Fibroblast of skin of right quadriceps (primary cell): ENCODE measurements at places on chromosomes 4 and X.

DNA sequence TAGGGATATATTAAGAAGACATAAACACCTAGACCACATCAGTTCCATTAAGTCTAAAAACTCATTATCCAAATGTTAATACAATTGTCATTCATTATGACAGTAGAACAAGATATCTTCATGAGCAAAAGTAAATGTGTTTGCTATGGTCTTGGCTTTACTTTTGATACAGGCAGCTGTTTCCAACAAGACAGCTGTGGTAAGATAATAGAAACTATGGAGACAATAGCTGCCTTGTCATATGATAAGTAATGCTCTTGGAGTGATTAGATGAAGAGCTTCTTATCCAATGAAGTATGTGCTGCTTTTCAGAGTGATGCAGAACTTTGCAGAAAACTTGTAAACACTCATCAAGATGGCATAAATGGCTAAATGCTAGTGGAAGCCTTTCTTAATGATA, 1066.0 kb downstream of the FSTL5 start:
- DNase-seq = no peak

DNA sequence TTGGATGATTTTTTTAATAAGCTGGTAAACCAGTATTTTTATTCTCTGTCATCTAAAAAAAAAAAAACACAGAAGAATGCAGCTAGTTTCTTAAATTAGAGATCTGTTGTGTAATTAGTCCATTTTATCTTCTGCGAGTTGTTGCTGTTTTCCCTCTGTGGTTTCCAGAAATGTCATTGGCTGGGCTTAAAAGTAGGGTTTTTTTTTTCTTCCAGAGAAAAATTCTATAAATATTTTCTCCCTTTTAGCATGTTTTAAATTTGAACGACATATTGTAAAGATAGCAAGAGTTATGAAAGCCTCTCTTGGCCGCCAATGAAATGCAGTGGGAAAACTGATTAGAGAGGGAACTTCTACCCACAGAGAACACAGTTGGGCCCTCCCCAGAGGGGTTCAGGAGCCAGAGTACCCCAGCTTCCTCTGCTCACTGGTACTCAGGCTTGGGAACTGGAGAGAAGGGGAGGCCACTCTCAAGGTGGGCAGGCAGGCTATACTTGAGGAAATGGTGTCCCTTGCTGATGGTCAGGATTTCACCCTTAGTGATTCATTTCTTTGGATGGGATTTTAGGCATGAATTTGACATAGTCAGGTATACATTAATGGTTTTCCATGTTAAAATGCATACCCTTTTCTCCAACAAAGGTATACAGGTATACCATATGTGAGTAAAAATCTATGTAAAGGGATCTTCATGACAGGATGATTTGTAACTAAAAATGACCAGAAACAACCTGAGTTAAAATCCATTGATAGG, 166.1 kb downstream of the BCOR start:
- peak; percentile 33 for DNase-seq

DNA sequence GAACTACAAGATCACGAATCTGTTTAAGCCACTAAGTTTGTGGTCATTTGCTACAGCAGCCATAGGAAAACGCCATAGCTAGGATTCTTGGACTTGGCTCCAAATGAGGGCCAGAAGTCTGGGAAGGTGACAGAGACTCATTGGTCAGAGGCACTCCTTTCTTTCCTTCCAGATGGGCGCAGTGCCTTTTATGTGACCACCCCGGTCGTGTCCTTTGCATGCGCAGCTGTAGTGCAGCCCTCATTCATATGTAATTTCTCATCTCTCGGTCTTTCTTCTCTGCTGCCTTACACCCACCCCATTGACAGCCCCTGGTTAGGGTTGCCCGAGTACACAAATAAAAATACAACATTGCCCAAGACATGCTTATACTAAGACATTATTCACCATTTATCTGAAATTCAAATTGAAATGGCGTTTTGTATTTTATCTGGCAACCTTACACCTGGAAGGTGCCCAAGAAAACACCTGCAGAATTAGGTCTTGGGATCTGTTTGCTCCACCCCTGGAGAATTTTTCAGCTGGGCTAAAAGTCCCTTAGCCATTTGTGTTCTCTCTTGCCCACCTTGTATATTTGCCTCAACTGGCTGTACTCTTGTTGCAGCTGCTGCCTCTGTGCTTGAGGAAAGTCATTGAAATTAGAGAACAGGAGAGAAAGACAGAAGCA, 21.9 kb downstream of the CCKAR start:
- no peak for DNase-seq

GRCh38 chr4:173998471-173999144, 284.9 kb downstream of the FBXO8 start:
- DNase-seq = no peak

DNA sequence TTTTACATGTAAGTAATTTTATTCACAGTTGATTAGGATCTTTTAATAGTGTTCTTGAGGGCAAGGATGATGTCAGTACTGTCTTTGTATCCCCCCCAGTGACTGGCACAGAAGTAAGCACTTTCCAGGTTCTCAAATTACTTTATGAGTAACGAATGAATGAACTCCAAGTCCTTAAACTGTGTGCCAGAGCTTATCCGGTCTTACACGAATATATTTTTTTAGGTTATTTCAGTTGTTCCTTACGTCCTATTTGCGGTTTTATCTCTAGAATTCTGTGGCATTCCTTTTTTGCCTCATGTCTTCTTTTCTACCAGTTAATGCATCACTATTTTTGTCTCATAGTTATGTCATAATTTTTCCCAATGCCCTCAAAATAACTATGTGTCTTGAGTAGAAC, 106.9 kb upstream of the MID1IP1 start:
- DNase-seq = no peak

- peak; percentile 33 for DNase-seq
Observed at GRCh38 chrX:77668391-77669237, 117.4 kb downstream of the ATRX start.

DNA sequence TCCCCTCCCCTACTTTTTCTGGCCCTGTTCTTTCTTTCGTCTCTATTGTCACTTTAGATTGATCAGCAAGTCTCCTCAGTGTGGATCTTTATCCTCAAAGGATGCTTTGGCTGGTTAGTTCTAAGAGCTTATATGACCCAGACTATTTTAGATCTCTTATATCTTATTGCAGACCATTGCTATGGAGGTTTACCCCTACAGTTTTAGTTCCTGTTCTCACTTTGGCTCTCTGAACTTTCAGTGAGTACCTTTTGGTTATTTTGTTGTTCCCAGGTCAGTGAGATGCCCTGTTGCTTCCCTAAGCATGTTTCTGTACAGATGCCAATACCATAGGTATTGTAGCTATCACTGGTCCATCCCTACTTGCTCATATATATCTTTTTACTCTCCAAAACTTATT, 24.0 kb upstream of the MED14 start:
- DNase-seq = no peak

DNA sequence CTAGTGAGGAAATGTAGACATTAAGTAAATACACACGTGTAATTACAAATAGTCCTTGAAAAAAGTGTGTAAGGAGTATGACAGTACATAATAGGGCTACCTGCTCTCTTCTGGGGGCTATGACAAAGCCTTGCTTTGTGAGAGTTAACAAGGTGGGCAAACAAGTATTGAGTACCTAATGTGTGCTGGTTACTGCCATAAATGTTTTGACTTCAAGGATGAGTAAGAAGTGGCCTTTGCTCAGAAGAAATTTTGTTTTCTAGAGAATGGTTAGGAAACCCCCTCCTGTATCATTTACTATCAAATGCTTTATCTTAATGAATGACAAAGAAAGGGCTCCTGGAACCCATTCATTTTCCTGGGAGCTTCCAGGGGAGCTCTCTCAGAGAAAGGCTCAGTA, 167.0 kb upstream of the CASK start:
- DNase-seq = no peak

DNA sequence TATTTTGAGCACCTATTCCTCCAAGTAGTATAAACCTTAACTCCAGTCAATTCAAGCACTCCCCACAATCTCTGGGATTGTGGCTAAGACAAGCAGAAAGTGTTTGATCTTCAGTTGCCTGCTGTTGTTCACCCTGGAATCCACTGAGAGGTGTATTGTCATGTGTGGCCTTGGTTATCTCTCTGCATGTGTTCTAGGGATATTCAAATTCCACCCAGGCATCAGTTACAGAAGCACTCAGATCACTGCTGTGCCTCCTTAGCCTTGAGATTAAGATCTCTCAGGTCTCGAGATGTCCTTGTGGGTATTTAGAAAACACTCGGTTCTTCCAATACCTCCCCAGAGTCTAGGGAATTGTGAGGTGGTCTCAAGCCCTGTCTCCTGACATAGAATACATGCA, 213.3 kb downstream of the SMARCA1 start:
- no peak for DNase-seq

DNA sequence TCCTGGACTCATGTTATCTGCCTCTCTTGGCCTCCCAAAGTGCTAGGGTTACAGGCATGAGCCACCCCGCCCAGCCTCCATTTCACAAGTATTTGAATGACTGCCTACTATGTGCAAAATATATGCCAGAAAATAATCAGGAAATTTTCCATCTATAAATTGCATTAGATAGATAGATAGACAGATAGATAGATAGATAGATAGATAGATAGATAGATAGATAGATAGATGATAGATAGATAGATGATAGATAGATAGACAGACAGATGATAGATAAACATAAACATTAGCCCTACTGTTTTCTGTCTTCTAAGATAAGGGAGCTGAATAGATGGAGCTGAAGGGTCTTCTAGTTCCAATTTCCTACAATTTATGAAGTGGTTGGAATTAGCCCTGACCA, 87.4 kb upstream of the TRIM2 start:
- no peak for DNase-seq

GRCh38 chrX:40340116-40340515, 240.7 kb upstream of the ATP6AP2 start:
- no peak for DNase-seq

GRCh38 chr4:1612278-1613098, 71.6 kb downstream of the FAM53A start:
- DNase-seq = no peak

DNA sequence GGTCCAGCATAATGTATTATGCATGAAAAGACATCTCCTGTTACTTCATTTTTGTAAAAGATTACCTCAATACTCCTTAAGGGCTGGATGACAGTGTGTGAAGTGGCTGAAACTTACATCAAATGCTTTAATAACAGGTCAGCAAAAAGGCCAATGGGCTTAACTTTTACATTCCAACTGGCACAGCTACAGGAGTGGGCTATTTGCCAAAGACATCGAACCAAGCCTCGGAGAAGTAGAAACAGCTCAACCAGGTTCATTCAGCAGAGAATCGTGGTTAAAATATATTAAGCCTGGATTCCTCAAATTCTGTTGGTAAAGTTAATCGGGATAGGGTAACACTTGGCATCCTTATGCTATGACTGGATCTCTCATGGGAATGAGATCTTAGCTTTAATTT, 639.7 kb downstream of the TRIML1 start:
- DNase-seq = peak; percentile 92

DNA sequence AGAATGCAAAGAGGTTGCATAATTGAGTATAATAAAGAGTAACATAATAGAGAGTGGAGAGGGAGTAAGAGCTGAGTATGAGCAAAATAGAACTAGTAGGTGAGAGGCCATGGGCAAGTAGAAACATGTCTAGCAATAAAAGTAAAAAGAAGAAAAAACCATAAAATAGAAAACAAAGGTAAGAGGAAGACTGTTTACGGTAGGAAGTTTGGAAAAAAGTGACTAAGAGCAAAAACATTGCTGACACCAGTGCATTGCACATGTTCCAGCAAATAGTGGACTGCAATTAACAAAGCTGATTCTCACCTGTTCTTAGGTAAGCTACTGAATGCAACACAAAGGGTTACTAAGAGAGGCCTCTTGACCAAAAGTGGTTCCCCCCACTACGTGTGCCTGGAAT, 202.9 kb downstream of the TEX13A start:
- no peak for DNase-seq

- peak; percentile 65 for DNase-seq
Observed at GRCh38 chr4:172168888-172169287, 355.7 kb downstream of the GALNTL6 start.
